ENCODE measurements at places on chromosomes 3 and 15.

DNA sequence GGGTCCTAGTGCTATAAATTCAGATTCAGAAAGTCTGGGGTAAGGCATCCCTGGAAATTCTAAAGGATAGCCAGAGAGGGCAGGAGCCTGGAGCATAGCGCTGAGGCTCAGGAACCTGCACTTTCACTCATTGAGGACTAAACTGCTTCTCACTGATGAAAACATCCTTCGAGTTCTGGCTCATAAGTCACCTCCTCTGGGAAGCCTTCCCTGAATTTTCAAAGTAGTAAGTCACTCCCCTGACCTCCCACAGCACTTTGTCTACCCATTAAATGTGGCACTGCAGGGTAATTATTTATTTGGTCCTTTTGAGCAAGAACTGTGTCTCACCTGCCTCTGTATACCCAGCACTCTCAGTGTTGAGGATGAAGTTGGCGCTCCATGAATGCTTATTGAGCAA is 30.9 kb downstream of the HRH1 start:
- DNase-seq = no peak

DNA sequence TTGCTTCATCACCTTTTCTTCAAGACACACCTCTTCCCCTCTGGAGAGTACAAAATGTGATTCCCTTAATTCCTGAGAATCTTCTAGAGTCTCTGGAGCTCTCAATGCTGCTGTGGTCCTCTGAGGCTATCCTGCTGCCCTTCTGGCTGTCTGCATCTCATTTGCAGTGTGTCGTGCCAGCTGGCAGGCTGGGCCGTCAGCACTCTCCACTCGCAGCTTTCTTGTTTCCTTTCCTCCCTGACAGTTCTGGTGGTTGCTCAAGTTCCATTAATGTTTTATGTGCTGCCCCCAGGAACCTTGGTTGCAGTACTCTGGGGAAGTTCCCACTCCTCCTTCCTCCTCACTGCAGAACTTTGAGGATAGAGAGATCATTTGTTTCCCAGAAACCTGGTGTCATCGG is 210.8 kb upstream of the ROPN1 start:
- no peak for DNase-seq

DNA sequence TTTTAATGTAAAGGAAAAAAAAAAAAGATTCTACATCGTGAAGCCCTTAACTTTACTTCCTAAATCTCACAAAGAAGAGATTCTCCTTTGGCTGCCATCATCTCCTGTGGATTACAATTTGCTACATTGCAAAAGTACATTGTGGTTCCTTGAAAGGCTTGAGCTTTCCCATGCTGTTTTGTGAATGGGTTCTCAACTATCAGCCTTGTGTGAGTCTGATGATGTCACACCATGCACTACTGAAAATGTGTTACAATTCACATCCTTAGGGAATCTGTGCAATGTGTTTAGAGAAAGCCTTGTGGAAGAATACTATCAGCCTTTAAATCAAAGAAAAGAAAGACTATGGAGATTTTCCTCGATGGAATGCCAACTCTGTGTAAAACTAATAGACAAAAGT is 510.0 kb upstream of the ALCAM start:
- DNase-seq = no peak

DNA sequence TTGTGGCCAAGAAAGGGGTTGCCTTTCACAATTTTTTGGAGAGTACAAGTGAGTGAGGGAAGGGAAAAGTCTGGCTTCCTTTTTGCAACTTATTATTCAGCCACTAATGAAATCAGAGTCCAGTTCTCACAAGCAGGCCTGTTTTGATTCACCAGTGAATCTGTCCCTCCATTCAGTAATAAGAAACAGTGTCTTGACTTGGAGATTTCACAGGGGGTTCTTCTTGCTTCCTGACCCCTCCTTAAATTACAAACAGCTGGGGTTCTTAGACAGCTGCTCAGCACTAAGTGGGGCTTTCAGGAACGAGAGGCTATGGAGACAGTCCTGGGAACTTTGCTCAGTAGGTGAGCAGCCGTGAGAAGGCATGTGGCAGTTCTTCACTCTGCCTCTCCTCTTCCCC is 24.5 kb downstream of the SEMA3G start:
- DNase-seq = no peak

DNA sequence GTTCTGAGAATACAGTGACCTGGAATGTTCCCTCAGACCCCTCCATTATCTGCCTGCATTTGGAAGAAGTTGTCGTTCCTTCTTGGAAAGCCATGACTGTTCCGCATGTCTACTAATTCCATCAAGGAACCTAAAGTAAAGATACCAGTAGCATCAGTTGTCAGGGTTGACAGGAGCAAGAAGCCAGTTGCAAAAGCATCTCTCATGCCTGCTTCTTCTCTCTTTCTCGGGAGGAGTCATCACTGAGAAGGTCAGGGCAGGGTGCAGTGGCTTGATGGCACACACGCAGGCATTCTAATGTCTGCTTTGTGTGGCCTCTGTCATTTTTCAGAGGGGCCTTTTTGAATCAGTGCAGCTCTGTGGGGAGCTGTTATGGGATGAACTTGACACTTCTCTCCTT is 276.6 kb upstream of the TPM1 start:
- no peak for DNase-seq

- DNase-seq = peak; percentile 88
Observed at GRCh38 chr3:72523429-72524151, 324.7 kb downstream of the SHQ1 start.

GRCh38 chr15:40825661-40826422 is 2.7 kb downstream of the PPP1R14D start:
- peak; percentile 69 for DNase-seq

DNA sequence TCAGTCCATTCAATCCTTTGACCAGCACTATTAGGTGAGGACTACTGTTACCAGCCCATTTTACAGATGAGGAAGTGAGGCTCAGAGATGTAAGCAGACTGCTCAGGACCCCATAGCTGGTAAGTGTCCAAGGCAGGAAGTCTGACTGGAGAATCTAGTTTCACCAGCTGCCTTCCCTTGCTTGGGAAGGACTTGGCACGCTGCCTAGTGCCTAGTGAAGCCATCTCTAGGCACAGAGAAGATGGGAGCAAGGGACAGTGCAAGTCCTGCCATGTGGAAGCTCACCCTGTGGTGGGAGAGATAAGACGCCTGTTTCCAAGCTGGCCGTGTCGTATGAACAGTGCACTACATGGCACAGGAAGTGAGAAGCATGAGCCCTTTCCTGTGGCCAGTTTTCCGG is 111.8 kb upstream of the TMC3 start:
- no peak for DNase-seq

- DNase-seq = no peak
Observed at GRCh38 chr15:71679793-71680353, 130.5 kb upstream of the NR2E3 start.

- no peak for DNase-seq
Observed at GRCh38 chr3:112253301-112253971, 40.6 kb downstream of the SLC9C1 start.

DNA sequence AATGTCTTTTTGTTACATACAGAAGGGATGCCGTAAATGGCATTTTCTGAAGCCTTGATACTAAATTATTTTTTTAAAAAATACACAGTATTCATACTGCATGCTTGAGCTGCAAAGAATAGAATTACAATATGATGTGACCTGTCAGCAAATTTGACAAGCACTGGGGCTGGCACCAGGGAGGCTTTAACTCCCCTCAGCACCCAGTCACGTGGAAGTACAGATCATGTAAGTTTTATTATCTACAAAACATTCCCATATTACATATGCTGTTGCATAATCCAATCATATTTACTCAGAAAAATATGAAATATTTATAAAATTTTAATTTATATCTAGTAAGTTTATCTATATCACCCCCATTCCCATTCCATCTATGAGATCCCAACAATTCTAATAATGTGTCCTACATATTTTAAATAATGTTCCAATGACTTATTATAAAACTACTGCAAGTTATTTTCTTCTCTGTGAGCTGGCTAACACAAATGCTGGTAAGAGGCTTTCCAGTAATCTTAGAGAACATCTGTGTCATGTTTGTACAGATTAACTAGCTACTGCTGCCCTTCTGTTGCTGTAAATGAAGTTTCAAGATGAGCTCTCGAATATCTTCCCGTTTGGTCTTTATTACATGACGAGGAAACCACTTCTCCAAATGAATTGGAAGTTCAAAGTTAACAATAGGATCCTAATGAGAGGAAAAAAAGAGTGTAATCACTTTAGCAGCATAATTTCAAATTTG is 5.2 kb upstream of the IMPG2 start:
- peak; percentile 95 for DNase-seq

- DNase-seq = peak; percentile 10
Observed at GRCh38 chr15:94535298-94536048, 304.1 kb downstream of the MCTP2 start.

GRCh38 chr3:72802001-72802400 is 46.2 kb downstream of the SHQ1 start:
- DNase-seq = no peak

GRCh38 chr3:37139567-37140052 is 34.8 kb downstream of the LRRFIP2 start:
- DNase-seq = peak; percentile 33

GRCh38 chr3:107848351-107848915 is 242.4 kb downstream of the CD47 start:
- no peak for DNase-seq

DNA sequence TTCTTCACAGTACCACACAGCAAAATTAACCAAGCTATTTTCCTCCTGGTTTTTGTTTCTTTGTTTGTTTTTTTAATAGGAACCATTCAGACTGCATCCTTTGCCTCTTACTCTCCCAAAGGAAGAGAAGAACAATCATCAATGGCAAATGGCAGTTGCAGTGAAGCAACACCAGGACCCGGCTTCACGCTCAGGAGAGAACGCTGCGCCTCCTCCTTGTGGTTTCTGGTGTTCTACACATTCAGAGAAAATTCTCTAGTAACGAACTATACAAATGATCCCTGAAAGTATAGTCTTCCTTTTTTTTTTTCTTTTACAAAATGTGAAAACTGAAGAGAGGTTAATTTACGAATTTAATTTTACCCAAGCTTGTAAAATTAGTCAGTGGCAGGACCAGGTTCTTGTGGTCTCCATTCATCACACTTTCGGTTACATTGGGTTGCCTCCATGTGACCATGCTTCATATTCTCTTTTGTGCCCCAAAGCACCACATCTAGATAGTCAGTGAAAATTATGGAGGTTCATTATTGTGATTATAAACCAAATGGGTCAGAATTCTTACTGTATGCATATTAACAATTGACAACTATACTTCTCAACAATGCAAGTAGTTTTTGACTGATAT is 10.6 kb upstream of the MINDY2 start:
- DNase-seq = no peak

DNA sequence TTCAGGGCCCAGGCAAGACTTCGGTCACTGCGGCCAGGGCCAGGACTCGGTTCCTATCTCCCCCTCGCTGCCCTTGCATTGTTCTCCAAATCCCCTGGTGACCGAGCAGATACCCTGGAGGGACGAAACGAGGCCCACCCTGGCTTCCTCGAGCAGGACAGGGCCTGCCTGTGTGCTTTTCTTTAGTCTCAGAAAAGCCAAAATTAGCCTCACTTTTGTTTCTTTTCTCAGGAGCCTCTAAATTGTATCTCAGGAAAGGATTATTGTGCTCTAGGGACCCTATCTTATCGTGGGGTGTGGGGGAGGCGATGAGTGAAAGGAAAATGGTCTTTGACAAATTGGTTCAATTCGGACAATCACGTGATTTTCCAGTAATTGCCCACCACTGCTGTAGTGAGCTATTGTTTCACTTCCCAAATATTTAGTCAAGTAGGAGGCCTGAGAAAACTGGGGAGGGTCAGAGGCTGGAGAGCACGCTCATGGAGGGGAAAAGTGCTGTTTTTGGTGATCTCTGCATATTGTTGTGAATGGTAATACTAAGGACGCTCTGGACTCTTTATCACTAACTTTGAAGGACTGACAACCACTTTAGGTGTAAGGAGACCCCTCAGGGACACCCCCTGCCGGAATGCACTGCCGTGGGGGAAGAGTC is 61.6 kb downstream of the TMEM44 start:
- DNase-seq = peak; percentile 40

GRCh38 chr3:128763967-128764366 is 38.0 kb downstream of the RAB7A start:
- DNase-seq = no peak

GRCh38 chr3:138912237-138912636 is 34.7 kb downstream of the FOXL2 start:
- peak; percentile 82 for DNase-seq

- DNase-seq = no peak
Observed at GRCh38 chr15:89198934-89199333, 22.4 kb downstream of the RLBP1 start.

DNA sequence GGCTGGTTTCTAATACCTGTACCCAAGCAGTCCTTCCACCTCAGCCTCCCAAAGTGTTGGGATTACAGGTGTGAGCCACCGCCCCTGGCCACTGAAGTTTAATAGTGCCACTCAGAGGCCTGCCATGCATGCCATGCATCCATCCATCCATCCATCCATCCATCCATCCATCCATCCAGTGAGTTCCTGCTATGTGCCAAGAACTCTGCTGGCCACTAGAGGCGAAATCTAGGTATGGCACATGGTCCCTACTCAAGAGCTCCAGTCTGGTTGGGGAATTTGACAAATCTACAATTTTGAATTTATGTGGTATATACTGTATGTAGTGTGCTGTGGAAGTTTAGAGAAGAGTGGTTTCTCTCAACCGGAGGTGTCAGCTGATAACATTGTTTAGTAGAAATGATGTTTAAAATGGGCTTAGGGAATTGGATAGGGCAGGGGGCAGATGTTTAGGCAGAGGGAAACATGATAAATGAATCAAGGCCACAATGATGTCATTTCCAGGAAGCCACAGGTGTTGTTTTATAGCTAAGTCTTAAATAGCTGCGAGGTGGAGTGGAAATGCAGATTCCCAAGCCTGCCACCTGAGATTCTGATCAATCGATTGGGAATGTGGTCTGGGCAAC is 384.4 kb upstream of the C2CD4B start:
- peak; percentile 52 for DNase-seq

GRCh38 chr3:129317848-129318247 is 39.2 kb downstream of the HMCES start:
- DNase-seq = no peak

GRCh38 chr3:187665010-187665409 is 5.2 kb downstream of the SST start:
- no peak for DNase-seq

DNA sequence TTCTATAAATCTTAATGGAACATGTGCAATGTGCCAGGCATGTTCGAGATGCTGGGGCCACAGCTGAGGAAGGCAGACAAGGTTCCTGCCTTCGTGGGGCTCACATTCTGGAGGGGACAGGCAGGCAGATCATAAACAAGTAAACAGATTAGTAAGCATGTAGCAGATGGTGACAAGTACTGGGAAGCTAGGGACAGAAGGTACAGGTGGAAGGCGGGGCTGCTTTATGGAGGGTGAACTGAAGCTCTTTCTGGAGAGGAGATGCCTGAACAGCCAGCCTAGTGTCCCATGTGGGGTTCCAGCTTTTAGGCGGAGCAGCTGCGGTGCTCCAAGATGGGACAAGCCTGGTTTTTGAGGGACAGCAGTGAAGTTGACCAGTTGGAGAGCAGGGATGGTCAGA is 74.7 kb upstream of the SNRK start:
- no peak for DNase-seq

DNA sequence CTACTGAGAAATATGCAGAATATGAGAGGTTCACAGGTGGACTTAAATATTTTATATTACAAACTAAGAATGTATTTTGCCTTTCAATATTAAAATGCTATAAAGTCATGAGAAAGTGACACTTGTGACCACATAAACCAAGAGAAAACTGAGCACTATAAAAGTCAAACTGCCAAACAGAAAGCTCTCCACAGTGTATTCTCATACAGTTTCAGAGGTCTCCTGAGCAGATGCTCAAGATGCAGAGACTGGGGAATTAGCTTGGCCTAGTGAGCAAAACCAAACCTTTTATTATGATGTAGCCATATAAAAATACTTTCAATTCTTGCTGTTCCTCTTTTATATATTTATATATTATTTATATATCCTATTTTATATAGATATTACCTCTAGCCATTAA is 227.8 kb downstream of the TBC1D5 start:
- peak; percentile 12 for DNase-seq

- peak; percentile 47 for DNase-seq
Observed at GRCh38 chr3:160747422-160747821, 8.6 kb upstream of the PPM1L start.

Measured in OCI-M1 (cell line).